Stimulated activated CD4-positive, alpha-beta T cell treated with anti-CD3 and anti-CD28 coated beads, TNF-alpha, amount 100 ng/mL, for 1 hour (primary cell): ENCODE measurements at places on chromosomes 16 and 17.

DNA sequence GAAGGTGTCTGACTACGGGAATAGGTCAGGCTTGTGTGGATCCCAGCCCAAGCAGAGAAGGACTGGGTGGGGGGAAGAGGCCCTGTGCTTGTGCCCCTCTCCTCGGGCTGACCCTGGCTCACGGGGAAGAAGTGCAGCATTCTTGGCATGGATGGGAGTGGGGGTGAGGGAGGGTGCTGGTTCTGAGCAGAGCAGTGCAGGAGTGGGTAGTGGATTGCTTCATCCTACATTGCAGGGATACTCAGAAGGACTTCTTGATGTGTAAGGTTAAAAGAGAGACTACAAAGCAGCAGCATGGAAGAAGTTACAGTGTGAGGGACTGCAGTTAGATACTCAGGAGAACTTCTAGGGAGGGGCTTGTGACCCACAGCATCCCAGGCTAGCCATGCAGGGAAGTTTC, 2.1 kb downstream of the ARHGAP23 start:
- no peak for DNase-seq

GRCh38 chr17:72671016-72671415, 421.5 kb downstream of the SLC39A11 start:
- DNase-seq = no peak

GRCh38 chr17:76087531-76087930, 8.5 kb downstream of the ZACN start:
- DNase-seq = no peak

DNA sequence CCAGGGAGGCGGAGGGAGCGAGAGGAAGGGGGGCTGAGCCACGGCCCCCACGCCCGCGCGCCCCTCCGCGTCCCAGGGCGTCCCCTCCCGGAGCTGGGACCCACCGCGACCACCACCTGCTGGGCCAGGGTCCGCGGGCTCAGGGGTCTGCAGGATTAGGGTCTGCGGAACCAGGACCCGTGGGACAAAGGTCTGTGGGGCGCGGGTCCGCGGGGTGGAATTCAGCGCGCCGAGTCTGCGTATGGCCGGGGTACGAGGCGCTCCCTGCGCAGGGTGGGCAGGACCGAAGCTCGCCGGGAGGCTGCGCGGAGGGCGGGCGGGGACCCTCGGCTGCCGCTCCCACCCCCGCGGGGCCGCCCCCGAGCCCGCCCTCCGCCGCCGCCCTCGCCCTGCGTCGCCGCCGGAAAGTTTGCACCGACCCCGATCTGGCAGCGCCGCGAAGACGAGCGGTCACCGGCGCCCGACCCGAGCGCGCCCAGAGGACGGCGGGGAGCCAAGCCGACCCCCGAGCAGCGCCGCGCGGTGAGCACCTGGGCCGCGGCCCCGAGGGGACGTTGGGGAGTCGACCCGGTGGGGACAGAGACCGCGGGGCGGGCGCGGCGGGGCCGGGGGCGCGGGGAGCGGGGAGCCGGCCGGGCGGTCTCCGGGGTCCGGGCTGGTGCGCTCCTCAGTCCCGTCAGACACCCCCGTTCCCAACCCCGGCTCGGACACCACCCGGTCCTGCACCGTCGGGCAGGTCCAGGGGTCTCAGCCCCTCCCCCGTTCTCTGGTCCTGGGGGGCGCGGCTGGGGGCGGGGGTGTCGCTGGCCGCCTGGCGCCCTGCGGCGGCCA, at the start of gene GCGR:
TSS of gene GCGR (plus strand) at position 423 of the 831 bp plus-strand sequence. CDS start 4,869 bp downstream, outside the sequence.
- no peak for DNase-seq

DNA sequence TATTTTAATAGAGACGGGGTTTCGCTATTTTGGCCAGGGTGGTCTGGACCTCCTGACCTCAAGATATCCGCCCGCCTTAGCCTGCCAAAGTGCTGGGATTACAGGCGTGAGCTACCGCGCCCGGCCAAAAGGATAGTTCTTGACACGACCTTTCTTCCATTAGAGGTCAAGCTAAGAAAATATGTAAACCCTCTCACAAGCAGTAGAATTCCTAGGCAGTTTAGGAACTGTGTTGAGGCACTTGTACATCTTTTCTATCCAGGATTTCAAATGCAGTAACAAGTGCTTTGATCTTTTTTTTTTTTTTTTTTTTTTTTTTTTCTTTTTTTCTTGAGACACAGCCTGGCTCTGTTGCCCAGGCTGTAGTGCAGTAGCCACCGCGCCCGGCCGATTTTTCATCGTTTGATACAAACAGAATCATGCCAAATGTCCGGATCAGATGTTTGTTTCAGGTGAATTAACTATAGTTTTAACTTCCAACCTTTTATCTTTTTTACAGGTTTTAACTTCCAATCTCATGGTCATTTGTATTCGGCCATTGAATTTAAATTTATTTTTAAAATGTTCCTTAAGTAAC, 1.5 kb upstream of the ARL6IP1 start:
- DNase-seq = no peak

DNA sequence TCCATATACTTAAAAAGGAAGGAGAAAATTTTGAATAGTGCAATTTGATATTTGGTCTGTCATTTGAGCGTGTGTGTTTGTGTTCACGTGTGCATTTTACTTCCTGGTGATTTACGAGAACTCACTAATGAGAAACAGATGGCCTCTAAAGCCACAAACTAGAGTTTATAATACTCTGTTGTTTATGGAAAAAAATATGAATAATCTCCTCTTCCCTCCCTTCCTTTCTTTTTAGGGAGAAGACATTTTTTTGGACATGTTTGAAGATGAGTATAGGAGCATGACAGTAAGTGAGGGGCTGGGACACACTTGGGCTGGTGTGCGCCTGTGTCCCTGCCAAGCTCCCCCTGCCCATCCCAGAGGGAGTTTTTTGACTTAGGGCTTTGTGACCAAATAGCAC, 102.7 kb downstream of the CLEC16A start:
- DNase-seq = no peak

DNA sequence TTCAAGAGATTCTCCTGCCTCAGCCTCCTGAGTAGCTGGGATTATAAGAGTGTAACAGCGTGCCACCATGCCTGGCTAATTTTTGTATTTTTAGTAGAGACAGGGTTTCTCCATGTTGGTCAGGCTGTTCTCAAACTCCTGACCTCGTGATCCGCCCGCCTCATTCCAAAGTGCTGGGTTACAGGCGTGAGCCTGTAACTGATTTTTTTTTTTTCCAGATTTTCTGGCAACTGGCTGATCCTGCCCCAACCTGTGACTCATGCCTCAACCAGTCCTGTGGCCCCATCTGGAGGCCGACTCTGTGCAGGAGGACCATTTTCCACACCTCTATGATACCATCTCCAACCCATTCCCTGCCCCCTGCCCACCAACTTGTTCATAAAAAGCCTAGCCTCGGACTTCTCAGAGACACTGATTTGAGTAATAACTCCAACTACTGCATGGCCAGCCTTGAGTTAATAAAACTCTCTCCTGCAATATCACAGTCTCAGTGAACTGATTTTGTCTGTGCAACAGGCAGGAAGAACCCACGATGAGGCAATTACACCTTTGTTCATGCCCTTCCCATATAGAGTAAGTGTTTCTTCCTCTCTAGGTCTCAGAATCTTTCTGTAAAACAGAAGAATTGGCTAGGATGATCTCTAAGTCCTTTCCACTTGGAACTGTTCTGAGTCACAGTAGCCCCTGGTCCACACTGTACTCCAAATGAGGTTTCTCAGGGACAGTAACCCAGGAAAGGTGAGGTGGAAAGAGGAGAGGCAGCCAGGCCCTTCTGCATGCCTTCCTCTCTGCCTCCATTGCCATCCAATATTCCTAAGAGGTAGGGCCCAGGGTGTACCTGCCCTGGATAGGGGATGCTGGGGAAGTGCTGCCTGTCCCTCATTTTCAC, 8.8 kb upstream of the CNOT1 start:
- no peak for DNase-seq

GRCh38 chr17:28810437-28810836, 32.2 kb downstream of the FAM222B start:
- DNase-seq = no peak

DNA sequence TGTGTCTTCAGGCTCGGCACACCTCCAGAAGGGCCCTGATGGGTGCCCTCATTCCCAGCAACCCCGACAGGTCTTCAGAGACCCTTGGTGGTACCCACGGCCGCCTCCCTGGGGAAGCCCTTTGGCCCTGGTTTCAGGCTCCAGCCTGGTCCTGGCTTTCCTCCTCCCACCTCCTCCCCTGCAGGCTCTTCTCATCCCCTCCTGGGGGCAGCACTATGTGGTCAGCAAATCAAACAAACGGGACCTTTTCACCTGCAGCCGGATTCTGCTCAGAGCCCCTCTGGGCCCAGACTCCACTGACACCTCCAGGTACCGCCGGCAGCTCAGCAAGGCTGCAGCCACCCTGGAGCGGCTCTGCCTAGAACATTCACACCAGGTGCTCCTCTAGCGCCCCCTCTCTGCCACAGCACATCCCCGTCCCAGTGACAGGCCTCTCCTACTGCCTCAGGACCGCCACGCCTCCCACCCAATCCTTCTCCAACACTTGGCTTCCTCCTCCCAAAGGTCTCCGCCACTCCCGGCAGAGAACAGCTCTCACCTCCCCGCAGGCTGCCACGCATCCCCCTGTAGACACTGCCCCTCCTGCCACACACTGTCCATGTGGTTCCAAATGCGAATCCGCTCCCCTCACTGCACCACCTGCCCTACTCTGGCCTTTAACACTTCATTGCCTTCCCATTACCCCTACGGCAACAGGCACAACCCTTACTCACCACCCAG, 12.0 kb downstream of the CORO7 start:
- no peak for DNase-seq

DNA sequence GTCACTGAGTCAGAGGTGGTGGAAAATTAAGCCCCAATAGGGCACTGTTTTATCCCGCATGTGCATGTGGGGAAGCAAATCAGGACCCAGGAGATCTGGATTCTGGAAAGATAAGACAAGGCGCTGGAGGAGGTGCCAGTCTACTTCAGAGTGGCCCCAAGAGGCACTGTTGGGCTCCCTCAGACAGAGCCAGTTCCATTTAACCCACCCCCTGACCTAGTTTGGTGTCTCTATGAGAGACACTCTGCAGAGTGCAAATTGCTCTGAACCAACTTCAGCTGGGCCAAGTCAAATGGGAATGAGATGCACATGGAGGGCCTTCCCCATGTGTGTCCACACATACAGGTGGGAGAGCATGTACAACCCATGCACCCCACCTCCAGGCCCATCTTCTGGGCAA, 71.1 kb upstream of the MED9 start:
- DNase-seq = no peak

DNA sequence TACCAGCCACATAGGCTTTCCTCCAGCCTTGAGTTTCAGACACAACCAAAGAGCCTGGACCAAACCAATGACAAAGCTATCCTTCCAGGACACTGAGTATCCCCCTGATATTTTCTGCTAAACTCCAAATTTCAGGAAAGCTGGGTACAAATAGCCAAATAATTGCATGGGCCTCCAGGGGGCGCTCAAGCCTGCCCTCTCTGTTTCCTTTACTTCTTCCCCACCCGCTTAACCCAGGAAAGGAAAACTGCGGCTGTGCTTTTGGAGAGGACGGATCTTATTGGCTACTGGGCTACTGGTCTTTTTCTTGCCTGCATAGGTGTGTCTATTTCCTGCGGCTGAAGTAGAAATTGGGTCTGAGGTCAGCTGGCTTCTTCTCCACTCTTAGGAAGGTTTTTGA, 30.1 kb downstream of the GNGT2 start:
- DNase-seq = peak; percentile 30

DNA sequence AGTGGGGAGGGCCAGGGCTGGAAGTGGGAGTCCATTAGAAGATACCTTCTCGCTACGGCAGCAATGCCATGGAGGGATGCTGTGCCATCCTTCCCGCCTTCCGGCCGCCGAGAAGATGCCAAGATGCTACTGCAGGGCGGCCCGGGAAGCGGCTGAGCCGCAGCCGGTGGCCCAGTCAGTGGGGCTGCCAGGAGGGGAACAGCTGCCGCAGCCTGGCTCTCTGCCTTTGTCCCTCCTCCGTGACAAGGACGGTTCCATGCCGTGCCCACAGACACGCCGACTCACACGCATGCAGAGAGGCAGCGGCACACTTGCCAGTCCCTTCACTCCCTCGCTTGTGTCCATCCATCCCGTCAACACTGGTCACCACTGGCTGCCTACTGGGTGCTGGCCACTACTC, 20.2 kb upstream of the NCBP3 start:
- DNase-seq = no peak

DNA sequence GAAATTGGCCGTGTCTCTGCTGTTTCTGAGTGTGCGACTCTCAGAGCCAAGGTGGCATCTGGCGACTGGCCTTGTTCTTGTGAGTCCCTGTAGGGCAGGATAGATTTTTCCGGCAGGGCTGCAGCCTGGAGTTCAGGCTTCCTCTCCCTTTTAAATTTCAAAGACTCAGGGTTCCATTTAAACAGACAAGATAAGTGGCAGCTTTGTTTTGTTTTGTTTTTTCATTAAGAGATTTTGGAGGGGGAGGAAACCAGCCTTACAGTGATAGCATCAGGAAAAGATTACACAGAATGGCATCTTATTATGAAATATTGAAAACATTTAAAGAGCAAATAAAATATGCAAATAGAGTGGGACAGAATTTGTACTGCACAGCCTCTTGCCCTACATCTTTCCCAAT, 151.3 kb downstream of the RPTOR start:
- DNase-seq = no peak

DNA sequence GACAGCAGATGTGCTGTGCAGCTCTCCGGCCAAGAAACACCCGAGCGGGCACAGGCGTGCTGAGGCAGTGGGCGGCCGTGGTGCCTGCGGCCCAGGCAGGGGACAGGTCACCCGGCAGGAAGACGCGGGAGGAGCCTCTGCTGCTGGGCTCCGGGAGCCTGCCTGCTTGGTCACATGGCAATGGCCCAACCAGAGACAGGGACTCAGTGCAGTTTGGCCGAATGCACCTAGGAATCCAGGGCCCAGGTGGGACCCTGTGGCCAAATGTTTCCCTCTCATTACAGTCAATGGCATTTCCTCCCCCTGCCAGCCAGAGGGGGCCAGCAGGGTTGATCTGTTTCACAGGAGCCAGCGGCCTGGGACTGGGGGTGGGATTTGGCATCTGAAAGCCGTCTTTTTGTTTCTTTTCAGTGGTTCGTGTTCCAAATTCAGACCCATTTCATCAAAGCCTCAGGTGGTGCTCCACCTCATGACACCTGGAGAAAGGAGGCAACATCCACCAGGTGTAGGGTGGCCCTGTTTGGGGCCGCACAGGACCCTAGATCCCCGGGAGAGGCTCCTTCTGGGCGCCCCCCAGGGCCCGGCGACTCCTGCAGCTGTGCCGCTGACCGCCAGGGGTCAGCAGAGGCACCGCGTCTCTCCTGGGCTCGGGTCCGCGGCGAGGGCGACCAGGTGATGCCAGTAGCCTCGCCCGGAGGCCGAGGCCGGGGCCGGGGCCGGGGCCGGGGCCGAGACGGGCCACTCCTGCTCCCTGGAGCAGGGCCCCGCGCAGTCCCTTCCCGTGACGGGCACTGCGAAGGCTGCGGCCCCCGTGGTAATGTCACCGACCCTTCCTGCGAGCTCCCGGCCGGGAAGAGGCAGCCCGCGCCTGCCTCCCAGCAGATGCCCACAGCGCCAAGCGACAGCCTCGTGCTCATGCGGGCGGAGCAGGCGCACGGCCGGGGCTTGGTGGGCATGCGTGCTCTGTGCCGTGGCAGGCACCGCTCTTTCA, 118.5 kb downstream of the C16orf78 start:
- DNase-seq = no peak
